ENCODE measurements at places on chromosomes 7 and 10.

DNA sequence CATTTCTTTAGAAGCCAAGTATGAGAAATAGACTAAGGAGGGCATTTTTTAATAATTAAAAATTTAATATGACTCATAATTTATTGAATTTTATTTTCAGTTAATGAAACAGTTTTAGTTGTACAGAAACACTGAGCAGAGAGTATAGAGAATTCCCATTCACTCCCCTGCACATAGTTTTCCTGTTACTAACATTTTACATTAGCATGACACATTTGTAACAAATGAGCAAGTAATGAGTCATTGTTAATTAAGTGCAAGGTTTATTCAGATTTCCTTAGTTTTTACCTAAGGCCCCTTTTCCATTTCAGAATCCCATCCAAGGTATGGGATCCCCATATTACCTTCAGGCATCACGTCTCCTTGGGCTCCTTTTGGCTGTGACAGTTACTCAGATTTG, 271.5 kb upstream of the FZD8 start:
- DNase-seq: no peak

DNA sequence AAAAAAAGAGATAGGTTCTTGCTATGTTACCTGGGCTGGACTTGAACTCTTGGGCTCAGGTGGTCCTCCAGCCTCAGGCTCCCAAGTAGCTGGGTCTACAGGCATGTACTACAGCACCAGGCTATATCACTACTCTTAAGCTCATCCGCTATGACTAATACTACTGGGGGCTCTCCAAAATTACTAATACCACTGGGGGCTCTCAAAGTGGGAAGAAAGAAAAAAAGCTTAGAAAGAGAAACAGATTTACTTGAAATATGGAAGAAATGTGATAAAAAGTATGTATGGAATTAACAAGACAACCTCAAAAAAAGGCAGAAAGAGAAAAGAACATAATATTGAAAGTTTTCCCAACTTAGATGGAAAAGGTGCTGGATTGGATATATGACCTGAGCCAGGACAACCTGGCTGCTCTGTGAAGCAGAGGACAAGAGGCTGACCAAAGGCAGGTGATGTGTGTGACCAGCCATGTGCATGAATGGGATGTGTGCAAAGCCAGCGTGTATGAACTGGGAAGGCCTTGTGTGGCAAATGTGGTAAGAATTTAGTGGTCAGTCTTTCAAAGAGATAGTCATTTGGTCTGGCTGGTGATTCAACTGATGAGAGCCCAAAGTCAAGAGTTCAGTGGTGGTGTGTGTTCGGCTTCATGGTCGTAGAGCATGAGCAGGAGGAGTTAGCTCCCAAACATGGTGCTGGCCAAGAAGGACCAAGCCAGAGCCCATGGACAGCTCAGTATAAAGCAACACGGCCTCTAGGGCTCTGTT, 232.4 kb upstream of the KLF14 start:
- DNase-seq: no peak

GRCh38 chr10:24711465-24711864, 12.2 kb downstream of the ARHGAP21 start:
- DNase-seq: no peak

DNA sequence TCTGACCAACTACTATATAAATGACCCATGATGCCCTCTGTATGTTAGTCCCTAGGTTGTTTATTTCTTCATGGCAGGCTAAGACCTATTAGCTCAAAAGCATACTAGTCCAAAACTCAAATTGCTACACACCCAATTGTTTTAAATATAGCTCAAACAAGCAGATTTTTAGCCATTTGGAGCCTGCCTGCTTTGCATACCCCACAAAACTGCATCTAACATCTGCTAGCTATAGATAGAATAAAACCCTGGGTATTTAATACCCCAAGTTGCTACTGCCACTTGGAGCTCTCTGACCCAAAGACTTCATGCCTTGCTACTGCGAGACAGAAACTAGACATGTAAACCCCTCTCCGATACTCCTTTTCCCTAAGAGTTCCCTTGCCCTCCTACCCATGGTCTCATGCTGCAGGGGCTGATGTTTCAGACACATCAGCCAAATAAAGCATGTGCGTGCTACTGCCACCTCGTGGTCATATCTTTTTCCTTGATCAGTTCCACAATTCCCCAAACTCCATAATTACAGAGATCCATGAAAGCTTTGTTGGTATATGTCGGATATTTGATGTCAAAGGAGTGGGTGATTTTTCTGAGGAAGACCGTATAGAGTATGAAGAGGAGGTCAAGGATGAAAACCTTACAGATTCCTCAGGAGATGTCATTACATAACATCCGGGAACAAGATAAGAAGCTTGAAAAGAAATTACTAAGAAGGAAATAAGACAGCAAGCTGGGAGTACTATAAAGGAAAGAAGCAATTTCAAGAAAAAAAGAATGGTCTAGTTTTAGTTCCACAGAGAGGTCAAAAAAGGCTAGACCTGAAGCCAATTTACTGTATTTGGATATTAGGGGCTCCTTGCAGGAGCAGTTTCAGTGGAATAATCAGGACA, 386.6 kb downstream of the SH2D4B start:
- DNase-seq: no peak

DNA sequence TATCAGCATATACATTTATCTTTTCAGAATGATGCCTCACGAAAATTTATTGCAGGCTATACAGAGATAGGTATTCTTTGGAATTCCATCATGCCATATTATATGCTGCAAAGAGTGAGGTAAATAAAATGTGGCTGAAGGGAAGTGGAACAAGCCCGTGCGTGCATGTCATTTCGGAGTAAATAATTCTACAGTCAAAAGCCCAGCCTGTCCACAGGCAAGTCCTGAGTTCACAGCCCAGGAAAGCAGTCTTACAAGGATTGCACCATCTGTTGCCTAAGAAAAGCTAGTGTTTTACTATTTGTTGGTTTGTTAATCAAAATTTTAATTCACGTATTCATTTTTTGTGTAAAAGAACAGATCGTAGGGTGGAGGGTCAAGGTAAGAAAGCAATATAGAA, 292.4 kb upstream of the AKR1E2 start:
- DNase-seq: no peak

GRCh38 chr7:151008511-151009323, 15.6 kb downstream of the ATG9B start:
- peak; percentile 75 for DNase-seq

DNA sequence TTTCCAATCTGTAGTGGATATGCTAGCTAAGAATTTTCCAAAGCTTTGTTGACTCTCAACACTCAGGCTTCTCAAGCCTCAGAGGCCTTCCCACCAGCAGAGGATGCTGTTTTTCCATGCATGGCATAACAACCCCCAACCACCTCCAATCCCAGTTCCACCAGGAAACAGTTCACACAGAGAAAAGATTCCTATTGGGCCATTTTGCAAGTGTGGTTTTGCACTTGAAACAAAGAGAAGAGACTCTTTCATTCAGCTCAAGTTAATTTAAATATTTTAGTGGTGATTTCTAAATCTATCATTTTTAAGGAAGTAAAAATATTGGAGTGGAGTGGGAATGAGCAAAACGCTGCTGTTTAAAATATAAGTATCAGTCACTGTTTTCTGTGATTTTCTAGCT, 105.6 kb upstream of the COL1A2 start:
- DNase-seq: no peak

DNA sequence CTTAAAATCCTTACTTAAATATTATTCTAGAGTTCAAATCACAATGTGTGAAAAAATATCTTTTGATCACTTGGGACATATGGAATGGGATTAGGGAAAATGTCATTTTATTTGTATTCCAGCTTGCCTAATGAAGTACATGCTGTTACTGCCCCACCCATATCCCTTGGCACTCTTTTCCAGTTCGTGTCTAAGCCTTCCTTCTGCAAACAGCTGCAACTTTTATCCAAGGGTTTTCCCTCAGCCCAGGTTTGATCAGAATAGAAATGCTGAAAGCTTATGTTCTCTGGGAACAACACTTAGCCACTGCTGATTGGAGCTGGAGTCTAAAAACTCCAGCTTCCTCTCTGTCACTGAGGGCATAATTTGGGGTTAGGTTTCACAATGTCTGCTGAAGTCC, 214.1 kb upstream of the FAM3C start:
- no peak for DNase-seq

- no peak for DNase-seq
Observed at GRCh38 chr7:32385316-32385956, 104.7 kb downstream of the LSM5 start.

GRCh38 chr7:67463316-67463715, 466.7 kb downstream of the TYW1 start:
- no peak for DNase-seq

DNA sequence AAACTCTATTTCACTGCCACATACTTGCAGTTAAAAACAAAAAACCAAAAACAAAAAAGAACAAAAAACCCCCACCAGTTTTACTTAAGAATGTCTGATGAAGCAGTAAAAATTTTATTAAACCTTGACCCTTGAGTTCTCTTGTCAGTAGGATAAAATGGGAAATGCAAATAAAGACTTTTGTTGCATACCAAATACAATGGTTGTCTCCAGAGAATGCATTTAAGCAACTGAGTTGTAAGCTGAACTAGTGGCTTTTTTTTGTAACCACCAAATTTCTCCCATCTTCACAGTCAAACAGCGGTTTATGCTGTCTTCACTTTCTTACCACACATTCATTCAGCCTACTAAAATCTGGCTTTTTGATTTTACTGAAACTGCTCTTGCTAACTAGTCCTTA, 3.1 kb downstream of the SYPL1 start:
- no peak for DNase-seq

- DNase-seq: no peak
Observed at GRCh38 chr7:77843194-77843593, 44.6 kb downstream of the PHTF2 start.

GRCh38 chr7:102106625-102107024, 180.0 kb upstream of the SH2B2 start:
- DNase-seq: no peak

DNA sequence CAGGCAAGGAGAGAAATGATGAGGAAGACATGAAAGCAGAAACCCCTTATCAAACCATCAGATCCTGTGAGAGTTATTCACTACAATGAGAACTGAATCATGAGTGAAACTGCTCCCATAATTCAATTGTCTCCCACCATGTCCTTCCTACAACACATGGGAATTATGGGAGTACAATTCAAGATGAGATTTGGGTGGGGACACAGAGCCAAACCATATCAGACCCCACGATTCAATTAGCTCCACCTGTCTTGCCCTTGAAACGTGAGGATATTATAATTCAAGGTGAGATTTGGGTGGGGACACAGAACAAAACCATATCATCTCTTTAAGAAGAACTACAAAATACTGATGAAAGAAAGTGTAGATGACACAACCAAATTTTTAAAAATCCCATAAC, 128.9 kb downstream of the IMMP2L start:
- no peak for DNase-seq

DNA sequence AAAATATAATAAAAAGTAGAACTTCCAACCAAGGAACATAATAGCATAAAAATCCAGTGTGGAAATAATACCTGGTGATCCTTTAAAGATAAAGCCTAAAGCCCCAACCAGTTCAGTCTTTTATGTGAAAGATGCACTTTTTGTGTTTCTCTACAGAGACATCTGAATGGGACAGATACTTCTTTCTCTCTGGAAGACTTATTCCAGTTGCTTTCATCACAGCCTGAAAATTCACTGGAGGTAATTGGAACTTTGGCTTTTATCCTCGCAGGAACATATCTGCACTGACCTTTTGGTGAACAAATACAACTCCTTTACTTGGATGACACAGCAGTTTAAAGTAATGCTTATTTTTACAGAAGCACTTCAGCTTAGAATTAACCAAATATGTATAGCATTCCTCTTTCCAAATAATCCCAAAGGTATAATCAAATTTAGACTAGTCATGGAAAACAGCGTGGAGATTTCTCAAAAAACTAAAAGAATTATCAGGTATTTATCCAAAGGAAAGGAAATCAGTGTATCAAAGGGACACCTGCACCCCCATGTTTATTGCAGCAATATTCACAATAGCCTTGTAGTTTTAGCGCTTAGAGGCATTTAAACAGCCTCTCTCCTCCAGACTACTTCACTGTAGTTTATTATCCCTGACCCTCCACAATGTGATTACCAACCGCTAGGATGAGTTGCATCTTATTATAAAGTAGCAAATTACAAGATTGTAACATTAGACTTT, 16.8 kb downstream of the HNRNPA2B1 start:
- no peak for DNase-seq

GRCh38 chr10:31170636-31171035, 139.0 kb upstream of the ZNF438 start:
- no peak for DNase-seq

DNA sequence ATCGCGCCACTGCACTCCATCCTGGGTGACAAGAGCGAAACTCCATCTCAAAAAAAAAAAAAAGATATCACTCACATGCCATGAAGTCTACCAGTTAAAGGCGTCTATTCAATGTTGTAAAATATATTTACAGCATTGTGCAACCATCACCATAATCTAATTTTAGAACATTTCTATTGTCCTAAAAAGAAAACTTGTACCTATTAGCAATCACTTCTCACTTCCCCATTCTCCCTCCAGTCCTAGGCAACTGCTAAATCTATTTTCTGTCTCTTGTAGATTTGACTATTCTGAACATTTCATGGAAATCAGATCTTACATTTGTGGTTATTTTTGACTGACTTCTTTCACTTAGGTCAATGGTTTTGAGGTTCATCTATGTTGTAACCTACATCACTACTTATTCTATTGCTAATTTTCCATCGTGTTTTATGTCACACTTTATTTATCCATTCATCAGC, 25.2 kb upstream of the OTUD1 start:
- no peak for DNase-seq

- DNase-seq: no peak
Observed at GRCh38 chr10:101561068-101561915, 26.8 kb downstream of the POLL start.

- DNase-seq: no peak
Observed at GRCh38 chr10:42801135-42801534, 18.5 kb downstream of the BMS1 start.

GRCh38 chr10:130862626-130863025, 448.9 kb downstream of the TCERG1L start:
- DNase-seq: no peak

- DNase-seq: no peak
Observed at GRCh38 chr7:101159696-101160674, 5.4 kb downstream of the VGF start.

- no peak for DNase-seq
Observed at GRCh38 chr10:130857631-130858295, 453.8 kb downstream of the TCERG1L start.

Measured in T-helper 22 cell (primary cell).